NCI-H2081 (cell line): ENCODE measurements at places on chromosomes 5 and 9.

DNA sequence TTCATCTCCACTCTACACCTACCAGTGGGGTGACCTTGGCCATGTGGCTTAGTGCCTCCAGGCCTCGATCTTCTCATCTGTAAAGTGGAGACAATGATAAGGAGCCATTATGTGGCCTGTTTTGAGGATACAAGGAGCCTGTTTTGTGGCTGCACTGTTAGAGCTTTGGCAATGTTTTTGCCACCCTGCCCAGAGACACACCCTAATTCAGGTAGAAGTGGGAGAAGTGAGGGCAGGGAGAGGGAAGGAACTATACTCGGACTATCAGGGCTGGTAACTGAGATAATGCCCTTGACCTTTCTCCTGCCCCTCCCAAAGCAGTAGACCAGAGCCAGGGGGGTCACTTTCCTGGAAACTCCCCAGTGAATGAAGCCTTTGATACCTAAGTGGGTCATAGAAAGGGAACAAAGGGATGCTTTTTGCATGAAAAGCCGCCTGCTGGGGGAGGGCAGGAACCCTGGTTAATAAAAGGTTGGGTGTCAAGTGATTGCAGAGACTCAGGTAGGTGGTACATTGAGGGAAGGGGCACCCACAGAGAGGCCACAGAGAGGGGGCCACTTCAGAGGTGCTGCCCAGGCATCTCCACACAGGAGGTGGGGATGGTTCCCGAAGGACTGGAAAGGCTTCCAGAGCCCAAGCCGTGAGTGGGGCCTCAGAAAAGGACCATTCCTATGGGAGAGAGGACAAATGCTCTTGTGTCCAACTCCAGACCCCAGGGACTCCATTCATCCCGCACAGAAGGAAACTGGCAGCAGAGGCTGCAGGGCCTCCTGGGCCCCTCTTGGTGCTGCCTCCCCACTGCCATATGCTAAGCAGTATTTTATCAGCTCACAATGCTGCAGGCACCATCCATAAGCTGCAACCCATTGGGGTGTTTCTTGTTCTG lies 42.3 kb upstream of the VDAC1 start:
- DNase-seq: no peak

DNA sequence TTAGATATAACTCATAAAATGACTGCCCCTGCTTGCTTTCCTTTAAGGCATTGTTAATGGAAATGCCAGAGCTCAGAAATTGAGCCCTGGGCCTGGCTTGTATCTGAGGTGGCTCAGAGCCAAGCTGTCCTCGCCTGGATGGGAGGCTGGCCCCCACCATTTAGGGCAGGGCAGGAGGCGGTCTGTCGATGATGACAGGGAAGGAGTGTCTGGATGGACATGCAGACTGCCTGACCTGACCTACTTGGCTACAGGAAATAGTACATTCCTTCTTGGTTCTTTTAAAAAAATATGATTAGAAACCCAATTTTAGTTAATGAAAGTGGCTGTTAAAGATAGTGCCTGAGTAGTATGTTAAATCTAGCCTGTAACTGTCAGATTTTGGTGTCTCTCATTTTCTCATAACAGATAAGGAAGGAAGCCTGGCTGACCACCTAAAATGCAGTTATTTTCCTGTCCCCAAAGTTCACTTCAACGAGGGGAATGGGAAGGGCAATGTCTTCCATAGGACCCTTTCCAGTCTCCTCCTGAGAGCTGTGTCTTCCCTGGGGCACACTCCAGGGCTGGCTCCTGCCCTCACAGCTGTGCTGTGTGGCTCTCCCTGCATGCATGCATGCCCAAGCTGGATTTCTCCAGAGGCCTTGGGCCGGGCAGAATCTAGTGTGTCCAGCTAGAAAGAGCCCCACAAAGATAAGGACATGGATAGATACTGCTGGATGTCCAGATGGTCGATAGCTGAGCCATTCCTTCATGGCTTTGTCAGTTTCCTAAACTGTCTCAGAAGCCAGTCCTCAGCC lies 42.3 kb downstream of the MACROH2A1 start:
- no peak for DNase-seq

- DNase-seq: no peak
Measured at GRCh38 chr5:59756373-59757035, 137.0 kb downstream of the PDE4D start.

DNA sequence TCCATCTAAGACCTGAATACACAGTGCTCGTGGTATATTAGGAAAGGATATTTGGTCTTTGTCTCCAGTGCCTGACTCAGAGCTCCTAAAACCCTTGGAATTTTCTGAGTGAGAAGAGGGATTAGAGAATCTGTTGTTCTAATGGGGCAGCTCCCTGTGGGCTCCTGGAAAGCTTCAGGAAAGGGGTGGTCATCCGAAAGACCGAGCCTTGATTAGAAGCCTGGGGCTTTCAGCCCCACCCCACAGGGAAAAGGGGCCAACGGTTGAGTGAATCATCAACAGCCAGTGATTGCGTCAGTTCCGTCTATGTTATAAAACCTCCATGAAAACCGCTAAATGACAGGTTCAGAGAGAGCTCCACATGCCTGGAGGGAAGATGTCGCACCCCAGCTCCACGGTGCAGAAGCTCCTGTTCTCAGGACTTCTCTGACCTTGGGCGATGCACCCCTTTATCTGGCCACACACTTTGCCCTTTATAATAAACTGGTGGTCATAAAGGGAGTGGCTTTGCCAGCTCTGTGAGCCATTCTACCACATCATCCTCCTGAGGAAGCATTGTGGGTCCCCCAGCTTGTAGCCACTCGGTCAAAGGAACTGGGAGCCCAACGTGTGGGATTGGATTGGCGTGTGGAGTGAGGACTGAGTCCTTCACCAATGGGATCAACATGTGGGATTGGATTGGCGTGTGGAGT lies 71.0 kb upstream of the ICE1 start:
- no peak for DNase-seq

DNA sequence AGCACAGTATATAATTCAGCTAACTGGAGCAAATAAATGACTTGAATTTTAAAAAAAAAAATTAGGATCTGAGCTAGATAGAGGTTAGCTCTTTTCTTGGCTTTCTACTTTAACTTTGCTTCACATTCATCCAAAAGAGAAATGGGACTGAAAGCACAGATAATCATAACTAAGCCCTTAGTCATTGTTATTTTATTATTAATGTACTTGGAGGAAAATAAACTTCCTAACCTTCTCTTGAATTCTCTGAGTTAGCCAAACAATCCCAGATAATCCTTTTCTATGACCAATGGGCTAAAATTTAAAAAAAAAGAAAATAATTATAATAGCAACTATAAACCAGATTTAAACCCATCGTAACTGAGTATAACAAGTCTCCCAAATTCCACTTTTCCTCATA lies 57.6 kb upstream of the RASA1 start:
- no peak for DNase-seq

- DNase-seq: no peak
Measured at GRCh38 chr9:971901-972500, 4.5 kb upstream of the DMRT3 start.

- DNase-seq: no peak
Measured at GRCh38 chr9:103471241-103471640, 476.1 kb downstream of the CYLC2 start.

GRCh38 chr9:4266602-4267001 lies 33.3 kb downstream of the GLIS3 start:
- DNase-seq: no peak
